ENCODE measurements at places on chromosomes 4 and X. TPM values are rescaled to one million over a fixed set of nuclear protein-coding genes. Genes with fewer than 3 reads are reported as not detected.

The PIR gene
- polyA plus RNA-seq: 17.0 TPM

The NAT8L gene
- 0.02 TPM for polyA plus RNA-seq

The AMOT gene
- 0.77 TPM for polyA plus RNA-seq

The VCX3B gene
- polyA plus RNA-seq: 0.26 TPM

The AREG gene
- 12.8 TPM for polyA plus RNA-seq

The RPA4 gene
- polyA plus RNA-seq: 0.05 TPM

The HSFX4 gene
- polyA plus RNA-seq: not detected

The MAP9 gene
- polyA plus RNA-seq: 0.69 TPM

The IDH3G gene
- 39.3 TPM for polyA plus RNA-seq

The TRAPPC2 gene
- 6.6 TPM for polyA plus RNA-seq

The CTAG2 gene
- not detected for polyA plus RNA-seq

The PDGFC gene
- 2.4 TPM for polyA plus RNA-seq

The PHEX gene
- polyA plus RNA-seq: 0.09 TPM

The UGT8 gene
- 1.3 TPM for polyA plus RNA-seq

The CXCL11 gene
- polyA plus RNA-seq: not detected

The SMIM10L2A gene
- polyA plus RNA-seq: 0.76 TPM

The COL25A1 gene
- 0.06 TPM for polyA plus RNA-seq

The MAGEC2 gene
- not detected for polyA plus RNA-seq

The MAGT1 gene
- polyA plus RNA-seq: 12.8 TPM

The HEPH gene
- polyA plus RNA-seq: 1.1 TPM

The GPR78 gene
- 4.7 TPM for polyA plus RNA-seq

The TMPRSS11D gene
- 178 TPM for polyA plus RNA-seq

The ANXA10 gene
- polyA plus RNA-seq: 0.51 TPM

The CFAP47 gene
- polyA plus RNA-seq: not detected

The IQSEC2 gene
- 7.6 TPM for polyA plus RNA-seq

The HS3ST1 gene
- 2.6 TPM for polyA plus RNA-seq

The SLC9B1 gene
- 0.08 TPM for polyA plus RNA-seq

The FTSJ1 gene
- 36.3 TPM for polyA plus RNA-seq

The YY2 gene
- polyA plus RNA-seq: 0.71 TPM

The BMPR1B gene
- polyA plus RNA-seq: 0.22 TPM

The H2AZ1 gene
- 345 TPM for polyA plus RNA-seq

The NIPAL1 gene
- polyA plus RNA-seq: 9.2 TPM

The PABPC1L2A gene
- polyA plus RNA-seq: not detected
